ENCODE measurements at places on chromosomes 3 and 15.

GRCh38 chr15:98844261-98844660 is 163.3 kb downstream of the PGPEP1L start:
- DNase-seq: no peak

- DNase-seq: no peak
These were observed 6.6 kb downstream of the ISLR2 start for GRCh38 chr15:74136814-74137536.

DNA sequence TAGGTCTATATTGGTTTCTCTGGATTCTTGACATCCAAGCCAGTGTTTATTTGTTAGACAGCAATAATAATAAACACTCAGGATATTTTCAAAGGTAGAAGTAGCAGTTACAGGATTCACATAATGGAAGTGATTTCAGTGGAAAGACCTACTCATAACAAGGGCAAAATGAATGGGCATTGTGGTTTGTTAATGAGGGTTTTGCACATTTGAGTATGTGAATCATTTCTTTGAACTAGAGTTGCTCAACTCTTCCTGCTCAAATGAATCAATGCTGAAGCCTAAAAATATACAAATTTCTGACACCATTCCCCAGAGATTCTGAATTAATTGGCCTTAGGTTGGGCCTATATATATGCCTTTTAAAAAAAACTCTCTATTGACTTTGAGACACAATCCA is 4.1 kb upstream of the COL6A5 start:
- no peak for DNase-seq

DNA sequence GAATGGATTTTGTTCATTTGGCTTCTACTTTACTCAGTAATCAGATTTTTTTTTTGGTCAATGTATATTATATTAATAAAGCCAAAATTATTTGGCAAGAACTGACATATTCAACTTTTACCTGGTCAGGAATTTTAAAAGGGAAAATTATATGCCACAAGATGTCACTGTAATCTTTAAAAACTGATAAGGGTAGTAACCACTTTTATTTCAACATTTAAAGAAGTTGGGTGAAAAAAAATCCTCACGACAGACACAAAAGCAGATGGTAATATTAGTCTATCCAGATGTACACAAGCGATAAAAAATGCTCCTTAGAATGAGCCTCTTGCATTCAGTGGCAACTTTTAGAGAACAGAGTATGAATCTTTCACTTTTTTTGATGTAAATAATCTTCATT is 101.9 kb downstream of the SERPINI1 start:
- no peak for DNase-seq

GRCh38 chr3:101077361-101078011 is 84.3 kb upstream of the ABI3BP start:
- DNase-seq: no peak

DNA sequence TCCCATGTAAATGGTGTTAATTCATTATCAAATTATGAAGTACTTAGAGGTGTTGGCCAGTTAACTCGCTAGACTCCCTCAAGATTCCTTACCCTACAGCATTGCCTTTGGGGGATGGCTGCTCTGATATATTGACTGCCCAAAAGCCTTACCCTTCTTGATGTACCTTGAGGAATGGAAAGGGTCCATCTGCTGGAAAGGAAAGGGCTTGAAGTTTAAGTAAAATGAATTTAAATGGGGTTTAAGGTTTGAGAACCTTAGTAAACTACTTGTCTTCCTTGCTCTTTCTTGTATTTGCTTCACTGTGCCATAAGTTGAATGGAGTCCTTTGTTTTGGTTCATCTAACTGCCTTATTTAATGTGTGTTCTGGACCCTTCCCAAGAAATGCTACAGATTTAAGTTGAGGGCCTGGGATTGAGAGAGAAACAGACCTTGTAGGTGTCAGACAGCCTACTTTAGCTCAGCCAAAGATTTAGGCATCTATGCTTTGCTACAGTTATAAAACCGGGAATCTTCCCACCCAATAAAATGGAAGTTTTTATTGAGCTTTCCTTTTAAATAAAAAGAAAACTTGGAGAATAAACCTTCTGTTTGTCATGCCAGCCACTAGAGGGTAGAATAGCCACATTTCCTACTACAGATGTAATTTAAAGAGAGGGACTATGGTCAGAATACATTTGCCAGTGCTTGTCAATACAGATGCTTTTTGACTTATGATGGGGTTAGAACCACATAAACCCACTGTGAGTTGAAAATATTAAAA is 25.3 kb downstream of the CMSS1 start:
- peak; percentile 4 for DNase-seq

GRCh38 chr3:64291345-64291744 is 66.1 kb upstream of the PRICKLE2 start:
- DNase-seq: no peak

GRCh38 chr3:2511356-2511755 is 412.7 kb downstream of the CNTN4 start:
- DNase-seq: no peak
